ENCODE measurements at places on chromosomes 12 and 14. TPM values are rescaled to one million over a fixed set of nuclear protein-coding genes. Genes with fewer than 3 reads are reported as not detected.

DNA sequence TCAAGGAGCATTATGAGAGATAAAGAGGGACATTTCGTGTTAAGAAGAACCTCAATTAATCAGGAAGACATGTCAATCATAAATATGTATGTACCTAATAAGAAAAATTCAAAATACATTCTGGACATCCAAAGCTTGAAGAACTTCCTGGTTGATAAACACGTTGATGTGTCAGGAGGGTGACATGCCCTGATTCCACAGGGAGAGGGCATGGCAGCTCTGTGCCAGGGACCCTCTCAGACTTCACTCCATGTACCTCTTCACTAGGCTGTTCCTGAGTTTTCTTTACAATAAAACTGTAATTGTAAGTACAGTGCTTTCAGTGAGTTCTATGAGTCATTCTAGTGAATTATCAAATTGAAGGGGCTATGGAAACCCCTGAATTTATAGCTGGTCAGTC is 163.5 kb downstream of the CFAP54 start:
- H3K4me3 ChIP-seq: no peak overlapping the region
- DNase-seq: no peak
- H3K27me3 ChIP-seq: no peaks in the 10 kb centered on the region
- H3K4me1 ChIP-seq: no peaks in the 10 kb centered on the region

GRCh38 chr12:104006929-104007328 is 41.3 kb downstream of the TDG start:
- DNase-seq: no peak
- no peak overlapping the region for H3K27ac ChIP-seq
- no peak overlapping the region for H3K4me3 ChIP-seq
- H3K36me3 ChIP-seq: no peaks in the 10 kb centered on the region
- H3K27me3 ChIP-seq: no peaks in the 10 kb centered on the region

DNA sequence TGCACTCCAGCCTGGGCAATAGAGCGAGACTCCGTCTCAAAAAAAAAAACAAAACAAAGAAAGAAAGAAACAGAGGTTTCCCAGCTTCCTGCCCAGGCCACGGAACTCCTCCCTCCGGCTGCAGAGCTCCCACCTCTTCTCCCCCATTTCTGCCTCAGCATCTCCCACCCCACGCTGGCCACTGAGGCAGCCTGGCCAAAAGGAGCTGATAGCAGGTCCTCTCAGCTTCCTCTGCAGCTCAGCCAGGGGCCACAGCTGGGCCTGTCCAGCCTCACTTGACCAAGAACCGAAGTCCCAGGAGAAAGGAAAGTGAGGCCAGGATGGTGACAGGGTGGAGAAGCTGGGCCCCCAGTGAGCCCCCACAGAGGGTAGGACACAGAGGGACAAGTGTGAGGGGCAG is 33.4 kb upstream of the CD9 start:
- no peak overlapping the region for H3K27ac ChIP-seq
- H3K4me3 ChIP-seq: no peak overlapping the region
- no peaks in the 10 kb centered on the region for H3K4me1 ChIP-seq
- DNase-seq: no peak
- no peaks in the 10 kb centered on the region for H3K36me3 ChIP-seq

GRCh38 chr14:59278111-59278510 is 89.6 kb downstream of the DAAM1 start:
- H3K4me1 ChIP-seq: no peaks in the 10 kb centered on the region
- H3K27ac ChIP-seq: no peak overlapping the region
- no peaks in the 10 kb centered on the region for H3K27me3 ChIP-seq
- H3K36me3 ChIP-seq: no peaks in the 10 kb centered on the region

DNA sequence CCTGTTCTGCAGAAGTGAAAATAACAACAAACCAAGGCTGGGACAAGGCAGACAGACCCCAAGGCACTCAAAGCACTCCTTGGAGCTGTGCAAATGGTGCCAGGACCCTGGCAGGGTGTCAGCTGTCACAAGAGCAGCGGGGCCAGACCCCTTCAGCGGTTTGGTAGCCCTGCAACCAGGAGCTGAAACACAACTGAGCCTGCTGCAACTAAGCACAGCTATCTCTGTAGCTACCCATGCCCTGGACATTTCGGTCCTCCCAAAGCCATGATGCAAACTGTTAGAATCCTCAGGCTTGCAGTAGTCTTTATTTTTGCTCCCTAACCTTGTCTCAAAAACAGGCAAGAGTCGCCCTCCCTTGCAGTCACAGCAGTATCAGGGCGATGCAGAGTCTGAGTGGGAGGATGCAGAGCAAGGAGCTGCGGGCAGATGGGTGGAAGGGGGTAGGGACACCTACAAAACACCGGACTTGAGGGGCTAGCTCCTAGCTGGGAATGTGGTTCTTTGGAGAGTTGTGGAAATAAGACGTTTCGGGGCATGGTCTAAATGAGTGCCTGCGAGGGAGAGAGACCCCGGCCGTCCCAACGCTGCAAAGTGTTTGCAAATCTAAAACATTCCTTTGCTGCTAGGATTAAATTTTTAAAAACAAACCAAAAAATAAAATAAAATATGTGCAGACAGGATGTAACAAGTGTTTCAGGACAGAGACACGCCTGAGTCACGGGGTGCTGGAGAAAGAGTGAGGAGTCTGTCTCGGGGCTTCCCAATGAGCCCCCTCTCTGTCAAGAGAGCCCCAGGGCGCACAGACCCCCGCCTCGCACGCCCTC is 1.0 kb downstream of the NUAK1 start:
- no peaks in the 10 kb centered on the region for H3K4me1 ChIP-seq
- DNase-seq: no peak
- H3K36me3 ChIP-seq: no peaks in the 10 kb centered on the region

- peaks cover 9% of the 10 kb centered on the region for H3K4me1 ChIP-seq
- no peaks in the 10 kb centered on the region for H3K27me3 ChIP-seq
- H3K36me3 ChIP-seq: no peaks in the 10 kb centered on the region
- H3K27ac ChIP-seq: no peak overlapping the region
- no peak overlapping the region for H3K4me3 ChIP-seq
Measured at GRCh38 chr14:65920996-65921395, 508.5 kb downstream of the FUT8 start.

GRCh38 chr12:98408681-98409080 is 106.7 kb upstream of the TMPO start:
- H3K27ac ChIP-seq: no peak overlapping the region
- no peak overlapping the region for H3K4me3 ChIP-seq
- no peaks in the 10 kb centered on the region for H3K36me3 ChIP-seq

DNA sequence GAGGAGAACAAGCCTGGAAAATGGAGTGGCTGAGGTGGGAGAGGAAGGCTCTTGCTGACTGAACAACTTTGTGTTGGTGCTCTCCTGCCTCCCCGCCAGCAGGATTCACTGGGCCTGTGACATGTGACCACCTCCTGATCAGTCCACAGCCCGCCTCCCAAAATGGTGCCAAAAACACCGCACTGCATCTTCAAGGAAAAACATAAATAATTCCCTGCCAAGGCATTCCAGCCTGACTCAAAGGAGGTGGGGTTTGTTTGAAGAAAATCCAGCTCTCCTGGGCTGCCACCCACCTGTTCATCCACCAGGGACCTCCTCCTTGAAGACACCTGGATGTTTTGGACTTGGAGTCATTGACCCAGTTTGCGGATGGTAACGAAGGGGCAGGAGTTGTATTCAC is 83.8 kb upstream of the PIWIL1 start:
- no peaks in the 10 kb centered on the region for H3K36me3 ChIP-seq
- no peak for DNase-seq
- no peaks in the 10 kb centered on the region for H3K27me3 ChIP-seq
- no peaks in the 10 kb centered on the region for H3K4me1 ChIP-seq
- no peak overlapping the region for H3K27ac ChIP-seq

GRCh38 chr12:120687578-120688289 is 785 bp downstream of the MLEC start:
- H3K4me3 ChIP-seq: peak overlapping the region; percentile 99
- DNase-seq: peak; percentile 25
- peak overlapping the region; percentile 77 for H3K27ac ChIP-seq
- H3K27me3 ChIP-seq: no peaks in the 10 kb centered on the region

DNA sequence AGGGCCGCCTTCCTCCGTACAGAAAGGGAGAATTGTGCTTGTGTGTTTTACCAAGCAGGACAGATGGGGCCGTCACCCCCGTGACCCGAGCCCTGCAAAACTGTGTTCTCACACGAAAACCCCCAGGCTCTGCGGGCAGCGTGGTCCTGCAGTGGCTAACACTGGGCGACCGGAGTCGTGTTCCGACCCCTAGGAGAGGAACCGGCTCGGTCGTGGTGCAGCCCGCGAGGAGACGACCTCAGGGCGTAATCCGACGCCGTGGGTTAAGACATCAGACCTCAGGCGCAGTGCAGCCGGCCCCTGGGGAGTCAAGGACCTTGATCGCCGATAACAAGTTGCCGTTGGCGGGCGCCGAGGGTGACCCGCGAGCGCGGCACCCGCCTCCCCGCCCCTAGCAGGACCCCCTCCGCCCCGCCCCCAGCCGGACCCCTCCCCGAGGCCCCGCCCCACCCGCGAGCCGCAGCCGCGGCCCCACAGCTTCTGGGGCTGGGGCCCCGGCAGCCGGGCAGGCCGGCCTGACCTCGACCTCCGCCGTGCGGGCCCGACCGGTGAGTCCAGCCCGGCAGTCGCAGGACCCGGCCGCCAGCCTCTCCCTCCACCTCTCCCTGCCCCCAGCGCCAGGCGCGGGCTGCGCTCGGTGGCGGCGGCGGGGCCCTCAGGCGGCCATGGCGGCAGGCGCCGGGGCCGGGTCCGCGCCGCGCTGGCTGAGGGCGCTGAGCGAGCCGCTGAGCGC is at the start of gene CHPT1:
CHPT1 (plus strand) TSS at position 444 of the 733 bp plus-strand sequence; CDS start at position 666, 222 bp downstream.
- H3K4me1 ChIP-seq: peaks cover 14% of the 10 kb centered on the region
- H3K4me3 ChIP-seq: peak within 1 kb of the TSS; percentile 88
- peak; percentile 59 for DNase-seq
- peak within 1 kb of the TSS; percentile 70 for H3K27ac ChIP-seq
- H3K27me3 ChIP-seq: no peaks in the 10 kb centered on the region
- H3K36me3 ChIP-seq: no peaks in the 10 kb centered on the region

DNA sequence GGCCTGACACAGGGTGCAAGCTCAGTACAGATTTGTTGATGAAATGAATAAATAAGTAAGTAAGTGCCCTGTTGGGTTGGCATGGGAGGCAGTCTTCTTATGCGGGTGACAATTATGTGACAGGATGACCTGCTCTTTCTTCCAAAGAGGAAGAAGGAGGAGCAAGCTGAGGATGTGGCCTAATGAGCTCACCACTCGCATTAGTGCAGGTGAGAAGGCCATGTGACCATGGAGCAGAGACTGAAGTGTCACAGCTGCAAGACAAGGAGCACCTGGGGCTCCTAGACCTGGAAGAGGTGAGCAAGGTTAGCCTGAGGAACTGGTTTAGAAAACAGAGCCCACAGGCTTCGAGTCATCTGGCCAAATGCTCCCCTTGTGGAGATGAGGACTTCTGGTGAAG is 34.9 kb downstream of the LRTM2 start:
- no peaks in the 10 kb centered on the region for H3K4me1 ChIP-seq
- no peak for DNase-seq
- H3K4me3 ChIP-seq: no peak overlapping the region
- H3K27ac ChIP-seq: no peak overlapping the region
- no peaks in the 10 kb centered on the region for H3K36me3 ChIP-seq
- H3K27me3 ChIP-seq: no peaks in the 10 kb centered on the region

- peak; percentile 77 for DNase-seq
- peak overlapping the region; percentile 93 for H3K27ac ChIP-seq
- peak overlapping the region; percentile 16 for H3K4me3 ChIP-seq
- H3K4me1 ChIP-seq: peaks cover 61% of the 10 kb centered on the region
- H3K27me3 ChIP-seq: no peaks in the 10 kb centered on the region
Measured at GRCh38 chr12:120013659-120014380, 24.8 kb downstream of the BICDL1 start.

DNA sequence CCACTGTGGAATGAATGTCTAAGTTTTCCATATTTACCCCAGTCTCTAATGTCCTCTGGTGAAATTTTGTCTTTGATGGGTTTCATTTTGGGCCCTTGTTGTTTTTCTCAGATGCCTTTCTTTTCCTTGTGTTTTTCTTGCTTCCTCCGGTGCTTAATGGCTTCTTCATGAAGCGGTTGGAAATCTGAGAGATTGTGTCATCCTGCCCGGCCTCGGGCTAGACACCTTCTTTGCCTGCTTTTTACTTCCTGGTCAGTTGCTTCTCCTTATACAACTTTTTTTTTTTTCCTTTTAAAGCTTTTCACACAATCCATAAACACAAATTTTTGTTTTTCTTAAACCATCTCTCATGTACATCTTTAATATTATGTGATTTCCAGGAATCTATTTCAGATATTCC is 7.1 kb downstream of the ETV6 start:
- no peak overlapping the region for H3K27ac ChIP-seq
- H3K36me3 ChIP-seq: no peaks in the 10 kb centered on the region
- DNase-seq: no peak
- H3K27me3 ChIP-seq: no peaks in the 10 kb centered on the region

DNA sequence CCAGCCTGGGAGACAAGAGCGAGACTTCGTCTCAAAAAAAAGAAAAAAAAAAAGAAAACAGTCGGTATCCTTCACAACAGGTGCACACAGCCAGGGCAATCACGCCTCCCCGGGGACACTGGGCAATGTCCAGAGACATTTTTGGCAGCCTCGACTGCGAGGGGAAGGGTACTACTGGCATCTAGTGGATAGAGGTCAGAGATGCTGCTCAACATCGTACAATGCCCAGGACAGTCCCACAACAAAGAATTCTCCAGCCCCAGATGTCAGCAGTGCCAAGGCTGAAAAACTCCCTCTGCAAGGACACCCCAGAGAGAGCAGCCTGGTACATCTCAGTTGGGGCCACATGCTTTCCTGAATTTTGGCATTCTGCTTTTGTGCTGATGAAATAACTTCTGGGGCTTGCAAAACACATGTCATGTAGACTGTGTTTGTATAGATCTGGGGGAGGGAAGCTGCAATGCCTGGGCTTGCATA is 21.5 kb downstream of the ALDH2 start:
- H3K36me3 ChIP-seq: no peaks in the 10 kb centered on the region
- no peak for DNase-seq
- H3K27ac ChIP-seq: no peak overlapping the region
- H3K27me3 ChIP-seq: no peaks in the 10 kb centered on the region
- H3K4me1 ChIP-seq: no peaks in the 10 kb centered on the region

DNA sequence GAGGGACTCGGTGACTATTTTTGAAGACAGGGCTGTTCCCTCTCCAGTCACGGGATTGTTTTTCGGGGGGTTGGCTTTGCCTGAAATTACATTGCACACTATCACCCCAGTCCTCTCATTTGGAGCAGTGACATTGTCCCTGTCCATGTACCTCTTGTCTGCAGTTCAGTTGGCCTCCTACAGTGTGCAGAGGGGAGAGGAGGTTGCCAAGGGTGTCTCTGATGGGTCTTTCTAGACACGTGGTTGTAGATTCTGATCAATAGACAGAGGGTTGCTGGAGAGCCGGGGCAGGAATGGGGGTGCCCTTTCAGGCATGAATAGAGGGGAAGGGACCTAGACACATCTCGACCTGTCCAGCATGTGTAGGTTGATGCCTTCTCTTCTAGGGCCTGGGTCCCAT is 1.2 kb downstream of the TMEM120B start:
- DNase-seq: no peak
- no peak overlapping the region for H3K27ac ChIP-seq
- H3K4me3 ChIP-seq: peak overlapping the region; percentile 99
- no peaks in the 10 kb centered on the region for H3K27me3 ChIP-seq
- H3K36me3 ChIP-seq: peaks cover 4% of the 10 kb centered on the region

GRCh38 chr12:10861366-10861765 is 12.1 kb upstream of the PRR4 start:
- no peak overlapping the region for H3K4me3 ChIP-seq
- H3K36me3 ChIP-seq: no peaks in the 10 kb centered on the region
- no peaks in the 10 kb centered on the region for H3K27me3 ChIP-seq
- H3K27ac ChIP-seq: no peak overlapping the region

Gene SLC25A47
- not detected for total RNA-seq

Gene ASCL1
- total RNA-seq: not detected

Gene GPR65
- total RNA-seq: 10.0 TPM

Gene COCH
- not detected for total RNA-seq

Gene DNAH10
- 0.05 TPM for total RNA-seq

Gene SLC38A1
- total RNA-seq: 283 TPM

Gene RAN
- 255 TPM for total RNA-seq

Gene ARHGEF25
- total RNA-seq: 0.29 TPM

Gene TMEM52B
- not detected for total RNA-seq

Gene OTX2
- not detected for total RNA-seq

Gene GALNT9
- total RNA-seq: not detected

Gene GPX2
- not detected for total RNA-seq

Data from naive thymus-derived CD4-positive, alpha-beta T cell (primary cell).